ENCODE measurements at places on chromosomes 16 and 17.

DNA sequence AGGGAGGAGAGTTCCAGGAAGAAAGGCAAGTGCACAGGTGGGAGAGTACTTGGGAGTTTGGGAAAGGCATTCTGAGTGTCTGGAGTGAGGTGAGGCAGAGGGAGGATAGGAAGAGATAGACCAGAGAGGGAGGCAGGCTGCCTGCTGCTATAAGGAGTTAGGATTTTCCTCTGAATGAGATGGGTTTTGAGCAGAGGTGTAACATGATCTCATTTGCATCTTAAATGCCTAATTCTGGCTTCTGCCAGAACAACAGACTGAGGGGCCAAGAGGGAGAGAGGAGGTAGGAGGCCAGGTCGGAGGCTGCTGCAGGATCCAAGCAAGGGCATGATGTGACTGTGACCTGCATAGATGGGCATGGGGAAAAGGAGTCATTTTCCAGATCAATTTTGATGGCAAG is 31.5 kb upstream of the IRX6 start:
- no peak overlapping the region for H3K27ac ChIP-seq
- no peak overlapping the region for H3K4me3 ChIP-seq
- no peak for DNase-seq
- H3K36me3 ChIP-seq, result peaks cover 3% of the 10 kb centered on the region
- peaks cover 3% of the 10 kb centered on the region for H3K27me3 ChIP-seq

- DNase-seq, result no peak
- no peak overlapping the region for H3K27ac ChIP-seq
- H3K4me1 ChIP-seq, result peaks cover 29% of the 10 kb centered on the region
- no peaks in the 10 kb centered on the region for H3K36me3 ChIP-seq
- H3K4me3 ChIP-seq, result no peak overlapping the region
These were observed 118.9 kb downstream of the AATF start for GRCh38 chr17:37067555-37068111.

DNA sequence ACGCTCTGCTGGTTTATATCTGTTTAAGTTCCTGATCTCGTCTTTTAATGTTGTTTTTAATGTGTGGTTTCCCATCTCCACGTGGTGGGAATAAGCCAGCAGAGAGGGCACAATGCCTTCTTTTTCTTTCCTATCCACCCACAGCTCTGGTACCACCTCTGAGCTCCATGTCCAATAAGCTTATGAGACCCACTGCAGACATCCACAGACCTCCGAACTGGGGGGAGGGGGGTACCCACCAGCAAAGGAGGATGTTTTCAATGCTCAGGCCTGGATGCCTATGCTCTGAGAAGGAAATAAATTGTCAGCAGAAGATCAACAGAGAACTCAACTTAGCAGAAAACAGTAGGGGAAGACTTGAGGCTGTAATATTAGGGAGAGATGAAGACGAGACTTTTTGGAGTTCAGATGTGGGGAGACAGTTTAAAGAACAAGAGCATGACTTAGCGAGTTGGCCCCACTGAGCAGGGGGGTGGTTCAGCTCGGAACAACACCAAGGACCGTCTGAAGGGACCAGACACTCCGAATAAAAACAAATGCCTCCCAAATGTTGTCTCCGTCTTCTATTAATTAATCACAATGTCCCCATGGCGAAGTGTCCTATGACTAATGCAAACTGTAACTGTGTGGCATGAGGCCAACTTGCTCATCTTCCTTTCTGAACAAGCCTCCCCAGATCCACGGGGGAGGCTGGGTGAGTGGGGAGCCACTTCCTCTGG is 62.7 kb downstream of the GAS7 start:
- no peak overlapping the region for H3K4me3 ChIP-seq
- H3K27me3 ChIP-seq, result no peaks in the 10 kb centered on the region
- H3K27ac ChIP-seq, result no peak overlapping the region
- H3K4me1 ChIP-seq, result no peaks in the 10 kb centered on the region
- DNase-seq, result no peak
- no peaks in the 10 kb centered on the region for H3K36me3 ChIP-seq

DNA sequence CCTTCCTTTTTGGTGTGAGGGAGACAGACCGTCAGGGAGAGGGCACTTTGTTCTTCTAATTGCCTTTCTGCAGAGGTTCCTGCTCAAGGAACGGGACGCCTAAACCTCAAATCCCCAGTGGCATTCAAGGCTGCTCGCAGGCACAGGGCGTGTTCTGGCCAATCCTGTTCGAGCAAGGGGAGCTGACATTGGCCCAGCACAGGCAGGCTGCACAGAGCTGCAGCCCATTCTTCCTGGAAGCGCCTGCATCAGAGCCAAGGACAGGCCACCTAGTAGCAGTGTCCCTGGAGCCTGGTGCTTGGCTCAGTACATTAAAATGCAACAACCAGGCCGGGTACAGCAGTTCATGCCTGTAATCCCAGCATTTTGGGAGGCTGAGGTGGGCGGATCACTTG is 72.2 kb upstream of the CREBBP start:
- no peak overlapping the region for H3K4me3 ChIP-seq
- no peaks in the 10 kb centered on the region for H3K36me3 ChIP-seq
- no peak for DNase-seq
- H3K27ac ChIP-seq, result no peak overlapping the region
- peaks cover 23% of the 10 kb centered on the region for H3K4me1 ChIP-seq
- H3K27me3 ChIP-seq, result peaks cover 6% of the 10 kb centered on the region

GRCh38 chr16:84844049-84844350 is 24.2 kb downstream of the CRISPLD2 start:
- no peaks in the 10 kb centered on the region for H3K36me3 ChIP-seq
- DNase-seq, result peak; percentile 72
- peak overlapping the region; percentile 59 for H3K4me3 ChIP-seq
- H3K27me3 ChIP-seq, result peaks cover 15% of the 10 kb centered on the region
- peak overlapping the region; percentile 92 for H3K27ac ChIP-seq
